ENCODE measurements at places on chromosomes 1 and 21.

- no peak for DNase-seq
Observed at GRCh38 chr1:38063616-38064015, 17.0 kb upstream of the POU3F1 start.

GRCh38 chr1:226029568-226030225, 30.6 kb upstream of the SDE2 start:
- no peak for DNase-seq

GRCh38 chr1:240935920-240936319, 324.0 kb upstream of the GREM2 start:
- DNase-seq, result no peak

DNA sequence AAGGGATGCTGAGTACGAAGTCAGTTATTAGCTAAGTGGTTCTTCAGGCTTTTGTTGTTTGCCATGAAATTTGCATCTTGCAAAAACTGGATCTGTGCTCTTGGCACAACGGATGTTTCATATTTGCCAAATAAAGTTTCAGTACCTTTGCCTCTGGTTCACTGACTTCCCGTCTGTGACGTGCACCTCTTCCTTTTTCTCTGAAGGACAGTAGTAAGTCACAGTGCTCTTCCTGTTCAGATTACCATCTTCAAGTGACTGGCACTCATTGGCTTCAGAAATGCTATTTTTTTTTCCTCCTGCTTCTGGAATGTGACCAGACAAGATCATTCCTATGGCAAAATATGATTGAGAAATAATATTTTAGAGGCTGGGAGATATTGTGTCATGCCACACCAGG, 75.9 kb upstream of the GREM2 start:
- DNase-seq, result no peak

GRCh38 chr1:37128091-37128490, 93.8 kb upstream of the GRIK3 start:
- no peak for DNase-seq

- no peak for DNase-seq
Observed at GRCh38 chr1:23673086-23673813, 18.4 kb upstream of the RPL11 start.

- no peak for DNase-seq
Observed at GRCh38 chr1:222104694-222105392, 363.0 kb upstream of the DUSP10 start.

DNA sequence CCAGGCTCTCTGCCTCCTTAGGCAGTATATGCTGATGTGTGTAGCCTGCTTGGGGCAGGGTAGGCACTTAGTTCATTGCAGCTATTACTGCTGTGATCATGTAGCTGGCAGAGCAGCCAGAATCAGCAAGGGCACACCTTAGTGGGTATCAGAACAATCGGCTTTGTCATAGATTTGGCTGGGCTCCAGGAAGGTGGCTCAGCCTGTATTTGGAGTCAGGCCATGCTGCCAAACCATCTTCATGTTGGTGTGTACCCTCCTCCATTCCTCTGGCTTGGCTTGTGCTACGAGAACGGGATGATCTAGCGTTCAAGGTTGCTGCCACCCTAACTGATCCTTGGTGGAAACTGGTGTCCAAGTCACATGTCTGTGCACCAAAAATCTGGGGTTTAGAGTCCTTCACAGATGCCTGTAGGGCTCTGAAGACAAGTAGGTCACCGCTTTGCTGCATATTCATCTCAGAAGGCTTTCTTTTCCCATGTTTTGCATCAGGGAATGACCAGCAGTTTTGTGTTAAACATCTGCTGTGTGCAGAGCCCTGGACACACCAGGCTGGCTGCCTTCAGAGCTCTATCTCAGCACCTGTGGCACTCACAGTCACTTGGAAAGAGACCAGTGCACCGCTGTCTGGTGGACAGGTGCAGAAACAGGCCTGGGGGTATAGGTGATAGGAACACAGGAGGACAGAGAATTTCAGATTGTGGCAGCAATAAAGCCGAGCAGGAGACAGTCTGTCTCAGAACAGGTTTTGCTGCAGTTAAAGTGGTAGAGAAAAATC, 23.7 kb downstream of the VANGL1 start:
- no peak for DNase-seq

DNA sequence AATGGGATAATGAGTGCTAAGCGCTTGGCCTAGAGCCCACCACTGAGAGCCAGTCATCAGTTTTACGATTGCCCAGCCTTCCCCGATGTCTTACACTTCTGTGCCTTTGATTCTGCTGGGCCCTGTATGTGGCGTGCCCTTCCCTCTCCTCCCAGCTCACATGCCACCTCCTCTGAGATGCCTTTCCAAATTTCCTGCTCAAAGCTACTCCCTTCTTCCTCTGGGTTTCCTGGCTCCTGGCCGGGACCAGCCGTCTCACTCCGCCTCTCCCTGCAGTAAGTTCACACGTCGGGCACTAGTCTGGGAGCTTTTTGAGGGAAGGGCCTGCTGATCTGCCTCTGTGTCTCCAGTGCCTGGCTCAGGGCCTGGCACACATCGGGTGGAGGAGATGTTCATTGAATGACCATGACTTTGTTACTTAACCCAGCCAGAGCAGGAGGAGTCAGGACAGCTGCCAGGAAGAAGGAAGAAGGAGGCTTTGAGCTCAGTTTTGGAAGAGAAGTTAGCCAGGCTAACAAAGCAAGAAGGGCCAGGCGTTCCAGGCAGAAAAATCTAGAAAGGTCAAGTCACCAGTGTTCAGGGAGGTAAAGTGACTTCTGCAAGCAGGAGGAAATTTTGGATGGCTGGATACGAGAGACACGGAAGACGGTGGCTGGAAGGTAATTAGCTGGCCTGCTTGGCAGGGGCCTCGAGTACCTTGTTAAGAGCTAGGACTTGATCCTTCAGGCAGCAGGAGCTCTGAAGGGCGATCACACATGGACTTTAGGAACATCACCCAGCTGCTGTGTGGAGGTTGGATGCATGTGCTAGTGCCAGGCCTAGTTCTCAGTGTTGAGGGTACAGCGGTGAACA, 63.6 kb downstream of the EPHB2 start:
- DNase-seq, result no peak

GRCh38 chr1:200033511-200034261, 6.2 kb downstream of the NR5A2 start:
- DNase-seq, result no peak

GRCh38 chr1:234613128-234613875, 3.3 kb upstream of the IRF2BP2 start:
- no peak for DNase-seq

- DNase-seq, result no peak
Observed at GRCh38 chr1:176795929-176796328, 333.0 kb downstream of the PAPPA2 start.

DNA sequence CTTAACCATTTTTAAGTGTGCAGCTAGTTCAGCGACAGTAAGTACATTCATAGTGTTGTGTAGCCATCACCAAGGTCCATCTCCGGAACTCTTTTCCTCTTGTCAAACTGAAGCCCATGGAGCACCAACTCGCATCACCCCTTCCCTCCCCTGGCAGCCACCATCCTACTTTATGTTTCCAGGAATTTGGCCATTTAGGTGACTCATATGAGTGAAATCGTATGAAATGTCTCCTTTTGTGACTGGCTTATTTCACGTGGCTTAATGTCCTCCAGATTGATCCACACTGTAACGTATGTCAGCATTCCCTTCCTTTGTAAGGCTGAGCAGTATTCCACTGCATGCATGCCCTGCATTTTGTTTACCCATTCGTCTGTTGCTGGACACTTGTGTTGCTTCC, 2.5 kb downstream of the COL6A2 start:
- DNase-seq, result no peak

- no peak for DNase-seq
Observed at GRCh38 chr1:160614410-160614809, 32.4 kb downstream of the SLAMF1 start.

DNA sequence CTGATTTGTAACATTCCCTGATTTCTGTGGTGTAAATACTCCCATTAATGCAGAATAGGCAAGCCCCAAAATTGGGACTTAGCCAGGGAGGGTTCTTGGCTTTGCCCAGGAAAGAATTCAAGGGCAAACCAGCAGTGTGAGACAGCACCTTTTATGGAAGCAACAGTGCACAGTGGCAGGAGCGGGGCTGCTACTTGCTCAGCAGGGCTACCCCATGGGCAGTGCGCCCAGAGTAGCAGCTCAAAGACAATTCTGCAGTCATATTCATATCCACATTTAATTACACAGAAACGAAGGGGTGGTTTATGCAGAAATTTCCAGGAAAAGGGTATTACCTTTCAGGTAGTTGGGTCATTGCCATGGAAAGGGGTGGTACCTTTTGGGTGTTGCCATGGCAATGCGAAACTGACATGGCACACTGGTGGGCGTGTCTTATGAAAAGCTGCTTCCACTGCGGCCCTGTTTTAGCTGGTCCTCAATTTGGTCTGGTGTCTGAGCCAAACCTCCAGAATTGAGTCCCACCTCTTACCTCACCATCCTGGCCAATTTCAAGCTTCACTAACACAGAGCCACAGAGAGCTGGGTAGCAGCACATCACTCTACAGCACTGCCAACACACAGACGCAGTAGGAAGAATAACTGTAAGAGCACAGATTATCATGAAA, 35.9 kb downstream of the FHAD1 start:
- no peak for DNase-seq

- no peak for DNase-seq
Observed at GRCh38 chr1:183871601-183872000, 66.7 kb downstream of the RGL1 start.

- DNase-seq, result no peak
Observed at GRCh38 chr1:30226648-30227047, 496.7 kb downstream of the MATN1 start.

DNA sequence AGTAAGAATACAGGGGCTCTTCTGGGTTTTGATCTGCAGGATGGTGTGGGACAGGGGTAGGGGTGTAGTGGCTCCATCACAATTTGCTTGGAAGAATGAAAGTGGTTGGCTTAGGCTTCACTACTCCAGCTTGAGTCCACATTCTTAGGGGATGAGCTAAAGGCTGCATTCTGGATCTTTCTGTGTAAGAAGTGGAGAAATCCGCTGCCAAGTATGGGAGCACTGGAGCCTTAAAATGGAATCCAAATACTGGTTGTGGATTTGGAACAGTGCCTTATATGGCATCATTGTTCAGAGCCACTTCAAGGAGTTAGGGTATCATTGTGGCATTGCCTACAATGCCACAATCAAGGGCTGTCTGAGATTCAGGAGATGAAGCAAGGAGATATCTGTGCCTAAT, 187.1 kb downstream of the LMO4 start:
- no peak for DNase-seq

DNA sequence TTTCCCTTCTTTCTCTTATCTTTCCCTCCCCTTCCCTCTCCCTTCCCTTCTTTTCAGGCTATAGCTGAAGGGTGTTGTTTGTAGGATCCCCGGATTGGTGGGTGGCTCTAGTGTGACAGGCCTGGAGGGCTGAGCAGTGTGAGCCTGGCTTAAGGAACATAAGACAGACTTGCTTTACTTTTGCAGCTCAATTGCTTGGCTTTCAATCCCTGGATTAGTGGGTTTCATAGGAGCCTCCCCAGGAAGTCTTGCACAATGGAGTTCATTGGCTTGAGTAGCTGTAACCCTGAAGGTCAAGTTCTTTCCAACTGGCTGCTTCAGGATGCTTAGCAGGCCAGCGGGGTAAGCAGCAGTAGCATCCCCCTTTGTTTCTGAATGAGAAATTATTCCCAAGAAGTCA, 126.7 kb downstream of the CAMTA1 start:
- no peak for DNase-seq

- DNase-seq, result no peak
Observed at GRCh38 chr1:7313081-7313546, 458.0 kb upstream of the VAMP3 start.

DNA sequence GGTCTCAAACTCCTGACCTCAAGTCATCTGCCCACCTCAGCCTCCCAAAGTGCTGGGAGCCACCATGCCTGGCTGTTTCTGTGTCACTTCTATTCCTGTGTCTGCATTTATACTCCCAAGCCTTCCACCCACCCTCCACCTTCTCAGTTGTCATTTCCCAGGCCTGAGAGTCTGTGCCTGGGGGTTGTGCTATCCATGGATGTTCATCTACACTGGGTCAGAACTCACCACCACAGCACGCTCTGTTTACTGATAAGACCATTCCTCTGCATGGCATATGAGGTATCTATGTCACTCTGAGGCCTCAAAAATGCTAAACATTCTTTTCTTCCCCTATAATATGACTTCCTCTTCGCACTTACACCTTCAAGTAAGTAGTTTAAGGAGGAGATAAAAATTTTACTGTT, 6.1 kb downstream of the NENF start:
- no peak for DNase-seq

GRCh38 chr1:111605576-111605975, 14.0 kb upstream of the RAP1A start:
- DNase-seq, result no peak

DNA sequence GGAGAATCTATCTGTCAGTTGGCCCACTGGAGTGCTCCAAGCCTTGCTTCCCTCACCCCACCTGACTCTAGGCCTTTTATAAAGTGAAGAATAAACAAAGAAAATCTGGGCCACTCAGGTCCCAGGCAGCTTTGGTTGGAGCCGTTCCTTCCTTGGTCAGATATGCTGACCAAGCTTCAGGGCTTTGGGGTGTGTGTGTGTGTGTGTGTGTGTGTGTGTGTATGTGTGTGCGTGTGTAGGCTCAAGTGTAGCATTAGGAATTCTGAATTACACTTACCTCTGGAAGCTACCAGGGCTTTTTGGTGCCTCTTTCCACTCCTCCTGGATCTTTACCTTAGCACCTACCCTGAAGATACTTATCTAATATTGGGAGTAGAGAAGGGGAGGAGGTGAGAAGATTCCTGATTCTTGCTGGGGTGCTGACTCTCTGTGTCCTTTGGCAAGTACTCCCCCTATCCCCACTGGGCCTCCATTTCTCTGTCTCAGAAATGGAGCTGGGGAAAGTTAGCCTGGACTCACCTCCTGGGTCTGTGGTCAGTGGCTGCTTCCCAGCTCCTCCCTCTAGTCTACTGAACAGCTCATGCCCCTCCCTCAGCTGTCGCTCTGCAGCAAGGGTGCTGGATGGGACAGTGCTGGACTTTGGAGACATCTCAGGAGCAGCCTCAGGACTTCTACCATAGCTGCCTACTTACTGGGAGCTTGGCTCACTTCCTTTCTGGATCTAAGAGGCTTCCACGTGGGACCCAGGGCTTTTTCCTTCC, 10.8 kb downstream of the FOXD2 start:
- no peak for DNase-seq

DNA sequence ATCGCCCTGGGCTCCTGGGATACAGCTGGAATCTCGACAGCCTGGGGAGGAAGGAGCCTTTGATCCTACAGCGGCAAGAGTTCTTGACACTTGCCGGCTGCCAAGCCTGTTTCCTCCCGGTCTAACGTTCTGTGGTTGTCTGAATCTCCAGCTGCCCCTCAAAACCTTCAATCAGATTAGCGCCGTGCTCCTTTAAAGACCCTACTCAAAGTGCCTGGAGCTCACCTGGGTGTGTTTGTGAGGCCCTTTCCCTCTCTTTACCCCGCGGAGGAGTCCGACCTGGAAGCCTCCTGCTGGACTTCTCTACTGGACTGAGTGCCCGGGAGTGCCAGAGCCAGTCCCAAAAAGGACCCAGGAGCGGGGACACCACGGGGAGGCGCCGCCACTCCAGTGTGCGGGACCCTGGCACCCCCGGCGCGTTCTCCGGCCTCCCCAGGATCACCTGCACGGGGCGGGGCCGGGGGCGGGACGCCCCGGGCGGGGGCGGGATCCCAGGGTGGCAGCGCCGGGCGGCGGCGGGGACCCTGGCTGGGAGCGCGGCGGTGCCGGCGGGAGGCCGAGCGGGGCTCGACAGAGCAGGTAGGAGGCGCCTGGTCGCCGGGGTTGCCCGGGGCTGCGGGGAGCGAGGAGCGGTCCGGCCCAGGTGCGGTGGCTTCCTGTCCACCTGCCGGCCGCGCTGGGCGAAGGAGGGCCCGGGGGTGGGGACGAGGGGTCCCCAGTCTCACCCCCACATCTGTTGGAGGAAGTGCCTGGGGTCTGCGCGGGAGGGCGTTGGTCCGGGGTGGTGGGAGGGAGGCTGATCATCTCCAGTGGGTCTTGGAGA, at the start of gene NCMAP:
Gene NCMAP (plus strand): TSS at position 497 of the 823 bp plus-strand sequence. CDS start 39,344 bp downstream, outside the sequence.
- no peak for DNase-seq

GRCh38 chr1:221530791-221531190, 211.1 kb downstream of the DUSP10 start:
- no peak for DNase-seq
